Neural progenitor cell (in vitro differentiated cells): ENCODE measurements at places on chromosomes 1 and 21. TPM values are rescaled to one million over a fixed set of nuclear protein-coding genes. Genes with fewer than 3 reads are reported as not detected.

The ADAM30 gene
- not detected in 2 replicates for total RNA-seq

The XCL1 gene
- total RNA-seq: 0.59 TPM in 1 of 2 replicates, not detected in the other

The CELA3B gene
- not detected in 2 replicates for total RNA-seq

The GJA5 gene
- 0.11 and 0.12 TPM in 2 replicates for total RNA-seq

The BNIPL gene
- 0.97 and 1.0 TPM in 2 replicates for total RNA-seq

The GSTM5 gene
- 0.62 TPM in 1 of 2 replicates, not detected in the other for total RNA-seq

The TNFRSF4 gene
- 0.09 TPM in 1 of 2 replicates, not detected in the other for total RNA-seq

- DNase-seq: no peak
Measured at GRCh38 chr1:9080705-9081291, 11.4 kb upstream of the SLC2A5 start.

DNA sequence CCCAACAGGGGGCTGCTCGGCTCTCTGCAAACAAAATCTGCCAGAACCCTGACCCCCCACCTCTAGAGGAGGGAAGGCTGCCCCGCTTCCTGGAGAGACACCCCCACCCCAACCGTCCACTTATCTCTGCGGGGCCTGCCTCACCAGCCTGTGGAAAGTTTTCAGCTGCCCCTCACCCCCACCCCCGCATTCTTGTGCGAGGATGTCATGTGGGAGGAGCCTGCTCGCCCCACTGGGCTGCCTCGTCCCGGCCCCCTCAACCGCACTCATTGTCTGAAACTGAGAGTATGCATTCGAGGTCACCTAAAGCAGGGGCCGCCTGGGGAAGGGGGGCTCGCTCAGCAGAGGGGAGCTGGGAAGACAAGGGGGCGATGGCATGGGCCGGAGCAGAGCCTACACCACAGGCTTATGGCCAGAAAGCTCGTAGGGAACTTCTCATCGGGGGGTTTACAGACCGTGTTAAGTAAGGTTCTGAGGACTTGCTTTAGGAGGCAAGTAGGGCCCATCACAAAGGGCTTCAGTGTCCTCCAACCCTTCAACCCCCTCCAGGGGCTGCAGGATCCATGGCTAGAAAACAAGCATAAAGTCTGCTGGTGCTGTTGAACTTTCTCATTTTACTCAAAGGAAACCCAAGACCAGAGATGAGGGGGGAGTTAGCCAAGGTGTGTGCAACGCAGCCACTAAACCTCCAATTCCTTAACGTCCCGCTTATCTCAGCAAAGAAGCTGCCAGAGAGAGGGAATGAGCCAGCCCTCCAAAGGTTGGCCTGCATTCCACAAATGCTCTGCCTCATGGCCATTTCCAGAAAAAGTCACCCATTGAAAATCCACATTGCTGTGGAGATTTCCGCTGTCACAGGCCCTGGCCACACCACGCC is 9.4 kb downstream of the EPHA2 start:
- DNase-seq: peak; percentile 90

DNA sequence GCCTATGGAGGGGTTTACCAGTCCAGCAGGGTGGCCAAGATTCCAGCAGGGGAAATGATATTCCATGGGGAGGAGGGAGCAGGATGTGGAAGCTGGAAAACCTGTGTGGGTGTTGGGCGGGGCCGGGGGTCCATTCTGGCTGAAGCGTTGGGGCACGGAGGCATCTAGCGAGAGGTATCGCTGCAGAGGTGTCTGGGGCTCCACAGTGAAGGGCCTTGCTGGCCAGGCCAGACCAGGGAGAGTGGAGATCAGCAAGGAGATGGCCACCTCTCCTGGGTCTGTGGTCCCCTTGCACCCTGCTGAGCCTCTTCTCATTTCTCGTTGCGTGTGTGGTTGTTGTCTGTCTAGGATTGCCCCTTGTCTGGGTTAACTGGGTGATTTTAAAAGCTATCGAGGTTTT is 6.2 kb downstream of the COQ8A start:
- DNase-seq: no peak

DNA sequence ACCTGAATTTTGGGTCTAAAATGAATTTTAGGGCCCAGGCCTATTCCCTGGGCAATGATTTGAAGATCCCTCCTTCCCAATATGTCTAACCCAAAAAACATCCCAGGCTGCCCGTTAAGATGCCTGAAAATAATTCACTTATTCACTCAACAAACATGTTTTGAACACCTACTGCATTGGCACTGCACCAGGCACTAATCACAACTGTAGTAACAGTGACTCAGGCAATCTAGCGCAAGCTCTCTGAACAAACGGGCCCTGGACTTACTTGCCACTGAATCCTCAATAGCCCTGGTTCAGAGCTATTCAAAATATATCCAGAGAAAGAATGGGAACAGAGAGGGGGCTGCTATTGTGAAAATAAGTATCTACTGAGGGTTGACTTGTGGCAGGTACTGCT is 4.2 kb downstream of the CD244 start:
- DNase-seq: no peak

GRCh38 chr1:10210841-10211804 is 753 bp downstream of the KIF1B start:
- peak; percentile 82 for DNase-seq

DNA sequence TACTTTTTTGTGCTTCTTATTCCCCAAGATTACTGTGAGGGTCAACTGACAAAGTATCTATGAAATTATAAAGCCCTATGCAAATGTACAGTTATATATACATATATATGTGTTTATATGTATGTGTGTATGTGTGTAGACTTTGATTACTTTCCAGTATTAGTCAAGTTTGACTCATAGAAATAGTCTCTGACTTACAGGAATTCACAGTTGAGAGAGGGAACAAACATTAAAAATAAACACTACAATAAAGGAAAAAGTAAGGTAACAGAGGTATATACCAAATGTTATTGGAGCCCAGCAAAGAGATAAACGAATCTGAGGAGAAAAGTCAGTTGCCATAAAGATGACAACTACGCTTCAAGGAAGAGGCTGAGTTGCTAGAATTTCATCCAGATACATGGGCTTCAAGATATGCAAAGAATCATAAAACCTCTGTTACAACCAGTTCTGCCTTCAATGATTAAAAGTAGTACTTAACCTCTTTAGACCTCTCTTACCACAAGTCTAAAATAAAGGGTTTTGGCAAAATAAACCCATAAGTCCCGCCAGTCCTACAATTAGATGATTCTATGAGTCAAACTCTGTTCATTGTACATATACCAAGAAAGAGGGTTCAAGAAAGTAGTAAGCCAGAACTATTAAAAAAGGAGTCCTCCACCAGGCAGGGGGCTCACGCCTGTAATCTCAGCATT is 7.2 kb downstream of the IFT25 start:
- no peak for DNase-seq

DNA sequence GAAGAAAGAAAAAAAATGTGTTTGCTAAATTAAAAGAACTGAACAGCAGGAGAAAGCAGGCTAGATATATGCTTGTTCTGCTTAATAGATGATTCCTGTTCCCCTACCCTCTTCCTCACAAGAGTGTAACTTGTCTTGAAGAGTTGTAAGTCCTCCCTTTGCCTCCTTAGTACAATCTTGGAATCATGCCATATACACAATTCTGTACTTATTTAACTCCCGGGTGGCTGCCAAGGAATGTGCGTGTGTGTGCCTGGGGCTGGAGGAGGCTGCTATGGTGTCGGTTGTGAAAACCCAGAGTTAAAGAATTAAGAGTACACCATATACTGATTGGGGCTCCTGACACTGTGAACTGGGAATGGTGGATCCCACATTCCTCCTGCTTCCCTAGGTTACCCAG is 194.2 kb downstream of the SIPA1L2 start:
- no peak for DNase-seq

- DNase-seq: no peak
Measured at GRCh38 chr1:16204216-16204615, 8.2 kb downstream of the ARHGEF19 start.

- DNase-seq: no peak
Measured at GRCh38 chr1:10185759-10186158, 24.6 kb upstream of the KIF1B start.

DNA sequence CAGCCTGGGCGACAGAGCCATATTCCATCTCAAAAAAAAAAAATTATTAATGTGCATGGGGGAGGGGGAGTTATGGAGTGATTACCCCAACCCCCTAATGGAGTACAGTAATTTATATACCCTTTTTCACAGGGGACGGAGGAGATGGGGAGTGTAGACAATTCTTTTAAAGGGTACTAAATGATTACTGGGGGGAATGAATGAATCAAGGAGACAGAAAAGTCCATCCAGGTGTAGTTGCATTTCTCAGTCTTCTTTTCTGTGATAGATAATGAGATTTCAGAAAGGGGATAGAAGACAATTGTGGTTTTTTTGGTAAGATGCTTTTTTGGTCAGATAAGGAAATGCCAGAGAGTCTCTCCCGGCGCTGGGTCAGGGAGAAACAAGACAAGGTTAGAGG is 13.0 kb downstream of the OSBPL9 start:
- DNase-seq: no peak

GRCh38 chr1:204278251-204278650 is 64.5 kb upstream of the GOLT1A start:
- no peak for DNase-seq

- no peak for DNase-seq
Measured at GRCh38 chr1:37731312-37732019, 33.5 kb downstream of the EPHA10 start.

DNA sequence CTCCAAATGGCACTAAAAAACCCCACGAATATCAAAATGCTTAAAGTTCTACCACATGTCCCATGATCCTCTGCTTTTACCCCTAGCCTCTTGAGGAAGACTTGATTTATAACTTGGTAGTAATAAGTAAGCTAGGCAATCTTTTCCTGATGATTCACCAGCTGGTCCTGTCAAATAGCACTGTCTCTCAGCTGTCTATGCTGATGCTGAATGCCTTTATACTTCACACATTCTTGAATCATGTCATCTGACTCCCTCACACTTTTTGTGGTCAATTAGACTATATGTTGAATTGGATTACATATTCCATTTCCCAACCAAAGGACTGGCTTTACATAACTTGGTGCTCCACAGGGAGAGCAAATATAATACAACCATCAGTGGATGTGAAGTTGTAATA is 16.6 kb downstream of the C21orf91 start:
- no peak for DNase-seq

DNA sequence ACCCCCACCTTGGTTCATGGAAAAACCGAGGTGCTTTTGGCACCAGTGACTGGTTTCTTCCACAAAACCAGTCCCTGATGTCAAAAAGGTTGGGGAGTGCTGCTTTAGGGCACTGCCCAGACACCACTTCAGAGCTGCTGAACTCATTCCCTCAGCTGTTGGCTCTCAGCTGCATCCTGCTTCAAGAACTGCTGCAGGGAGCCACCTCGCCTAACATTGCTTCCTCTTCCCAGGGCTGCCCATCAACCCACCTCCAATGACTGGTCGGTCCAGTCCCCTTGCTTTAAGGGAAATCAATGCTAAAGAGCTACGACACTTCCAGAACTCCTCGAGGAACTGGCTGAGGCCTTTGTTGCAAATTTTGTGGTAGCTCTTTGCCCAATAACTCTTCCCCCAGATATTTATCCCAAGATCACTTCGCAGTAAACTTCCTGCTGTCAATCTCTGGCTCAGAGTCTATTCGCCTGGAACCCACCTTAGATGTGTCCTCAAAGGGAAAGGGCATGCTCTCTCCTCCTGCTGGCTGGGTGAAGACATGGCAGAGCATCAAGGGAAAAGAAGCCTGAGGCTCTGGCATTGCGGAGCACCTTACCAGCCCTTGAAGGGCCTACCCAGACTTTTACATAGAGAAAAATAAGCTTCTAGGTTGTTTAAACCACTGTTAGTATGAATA is 29.0 kb downstream of the C1orf52 start:
- DNase-seq: peak; percentile 6

DNA sequence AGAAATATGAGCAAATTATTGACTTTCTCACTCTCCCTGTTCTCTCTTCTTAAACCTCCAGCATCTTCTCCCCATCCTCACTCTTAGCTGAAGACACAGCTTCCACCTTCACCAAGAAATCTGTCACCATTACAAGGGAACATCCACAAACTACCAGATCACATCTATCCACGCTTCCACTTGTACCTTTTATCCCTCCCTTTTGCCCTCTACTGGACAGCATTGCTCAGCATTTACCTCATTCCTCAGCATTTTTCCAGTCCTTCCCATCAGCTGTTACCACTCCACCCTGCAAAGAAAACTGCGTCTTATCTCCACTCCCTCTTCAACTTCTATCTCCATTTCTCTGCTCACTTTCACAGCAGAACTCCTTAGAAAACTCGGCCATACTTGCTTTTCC is 42.6 kb downstream of the KCNJ6 start:
- DNase-seq: no peak

GRCh38 chr1:233530665-233531386 is 83.1 kb upstream of the KCNK1 start:
- no peak for DNase-seq
